NCI-H345 (cell line): ENCODE measurements at places on chromosomes 6 and 20.
A peak's percentile ranks its signal among the peaks of the same experiment; 100 is the strongest.

DNA sequence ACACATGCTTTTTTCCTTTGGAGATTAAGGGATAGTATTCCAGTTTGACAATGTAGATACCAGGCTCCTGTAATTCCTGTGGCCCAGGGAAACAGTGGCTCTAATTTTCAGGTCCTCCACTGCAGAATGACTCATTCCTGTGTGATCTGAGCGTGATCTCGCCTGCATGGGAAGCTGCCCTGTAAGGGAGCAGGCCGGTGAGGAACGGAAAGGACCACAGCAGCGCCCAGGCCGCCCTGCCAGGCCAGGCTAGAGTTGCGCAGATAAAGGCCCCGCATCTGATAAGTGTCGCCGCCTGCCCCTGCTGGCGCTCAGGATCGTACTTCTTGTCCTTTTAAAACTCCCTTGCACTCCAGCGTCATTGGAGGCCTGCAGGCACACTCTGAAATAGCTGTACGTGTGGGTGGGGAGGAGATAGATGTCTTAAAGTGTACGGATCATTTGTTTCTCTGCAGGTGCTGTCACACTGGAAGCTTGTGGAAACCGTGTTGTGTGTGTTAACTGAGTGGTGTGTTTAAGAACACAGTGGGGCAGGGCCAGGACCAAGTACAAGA is 60.7 kb downstream of the SYNJ2 start:
- DNase-seq: no peak

- DNase-seq: no peak
Observed at GRCh38 chr20:24768713-24769601, 180.1 kb upstream of the CST7 start.

GRCh38 chr6:106187424-106187982 is 101.4 kb downstream of the PRDM1 start:
- DNase-seq: no peak

DNA sequence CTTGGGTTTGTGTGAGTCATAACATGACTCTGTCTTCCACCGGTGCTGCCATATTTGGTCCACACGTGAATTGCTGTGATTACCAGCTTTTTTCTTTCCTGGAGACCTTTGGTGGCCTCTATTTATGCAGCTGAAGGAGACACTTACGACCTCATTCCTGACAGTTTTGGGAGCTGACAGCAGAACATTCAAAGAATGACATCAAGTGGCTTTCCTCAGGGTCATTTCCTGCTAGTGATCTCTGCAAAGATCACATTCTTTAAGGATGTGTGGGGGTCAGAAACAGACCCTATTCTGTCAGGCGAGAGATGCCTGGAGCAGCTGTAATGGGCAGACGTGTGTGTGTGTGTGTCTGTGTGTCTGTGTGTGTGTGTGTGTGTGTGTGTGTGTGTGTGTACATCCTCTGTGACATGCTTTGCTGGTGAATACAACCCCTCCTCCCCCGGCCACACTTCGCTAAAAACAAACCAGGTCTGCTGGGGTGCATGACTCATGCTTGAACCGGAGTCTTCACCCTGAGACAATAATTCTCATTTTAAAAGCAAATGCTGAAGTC is 115.6 kb downstream of the TMEM170B start:
- DNase-seq: no peak

DNA sequence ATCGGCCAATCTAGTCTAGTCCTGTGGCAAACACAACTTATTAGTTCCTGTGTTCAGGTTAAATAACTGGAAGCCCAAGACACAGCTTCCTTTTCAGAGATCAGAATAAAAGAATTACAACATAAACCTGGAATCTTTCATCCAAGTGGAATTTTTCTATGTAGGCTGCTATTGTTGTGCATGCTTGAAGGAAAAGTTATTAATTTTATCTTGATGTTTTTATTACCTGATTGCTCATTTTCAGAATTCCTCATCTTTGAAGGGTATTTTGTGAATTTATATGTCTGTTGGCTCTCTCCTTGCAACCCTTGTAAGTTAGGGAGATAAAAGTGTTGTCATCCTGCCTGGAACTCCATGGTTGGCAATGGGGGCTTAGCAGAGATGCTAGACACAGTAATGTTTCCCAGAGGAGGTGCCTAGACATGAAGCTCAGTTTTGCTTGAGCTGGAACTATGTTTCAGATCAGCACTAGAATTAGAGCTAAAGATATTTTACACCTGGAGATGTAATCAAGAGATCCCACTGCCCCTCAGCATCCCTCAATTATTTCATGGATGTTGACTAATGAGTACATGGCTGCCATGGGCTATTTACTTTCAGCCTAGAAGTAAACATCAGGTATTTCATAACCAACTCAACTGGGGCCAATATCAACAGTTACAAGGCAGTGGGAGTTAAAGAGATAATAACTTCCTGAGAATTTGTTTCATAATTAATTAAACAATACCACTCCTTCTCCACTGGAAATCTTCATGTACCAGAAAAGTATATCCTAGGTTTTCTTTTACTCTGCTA is 367.0 kb upstream of the MARCKS start:
- peak; percentile 8 for DNase-seq

- no peak for DNase-seq
Observed at GRCh38 chr20:40156600-40157317, 532.3 kb downstream of the MAFB start.

DNA sequence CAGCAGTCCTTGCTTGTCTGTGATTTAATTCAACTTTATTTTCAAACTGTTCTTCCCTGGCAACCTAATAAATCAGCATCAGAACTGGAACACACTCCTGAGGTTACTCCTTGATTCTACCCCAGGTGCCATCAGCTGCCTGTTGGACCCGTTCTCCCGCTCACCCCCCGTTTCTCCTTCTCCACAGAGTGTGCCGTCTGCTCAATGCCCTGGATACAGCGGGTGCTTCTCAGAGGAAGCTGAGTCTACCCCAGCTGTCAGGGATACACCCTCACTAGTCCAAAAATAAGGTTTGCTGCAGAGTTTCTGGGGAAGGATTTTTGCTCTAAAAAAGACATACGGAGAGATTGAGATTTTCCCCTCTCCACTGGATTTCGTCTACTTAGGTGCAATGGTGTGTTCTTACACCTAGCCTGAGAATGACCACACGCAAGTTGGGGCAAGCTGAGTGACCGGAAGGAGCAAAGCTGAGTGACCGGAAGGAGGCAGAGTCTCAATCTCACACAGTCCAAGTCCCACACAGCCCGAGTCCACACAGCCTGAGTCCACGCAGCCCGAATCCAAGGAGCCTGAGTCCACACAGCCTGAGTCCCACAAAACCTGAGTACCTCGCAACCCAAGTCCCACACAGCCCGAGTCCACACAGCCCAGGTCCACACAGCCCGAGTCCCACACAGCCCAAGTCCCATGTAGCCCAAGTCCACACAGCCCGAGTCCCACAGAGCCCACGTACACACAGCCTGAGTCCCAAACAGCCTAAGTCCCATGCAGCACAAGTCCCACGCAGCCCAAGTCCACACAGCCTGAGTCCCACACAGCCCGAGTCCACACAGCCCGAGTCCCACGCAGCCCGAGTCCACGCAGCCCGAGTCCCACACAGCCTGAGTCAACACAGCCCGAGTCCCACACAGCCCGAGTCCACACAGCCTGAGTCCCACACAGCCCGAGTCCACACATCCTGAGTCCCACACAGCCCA is 58.6 kb upstream of the DACT2 start:
- DNase-seq: peak; percentile 59

DNA sequence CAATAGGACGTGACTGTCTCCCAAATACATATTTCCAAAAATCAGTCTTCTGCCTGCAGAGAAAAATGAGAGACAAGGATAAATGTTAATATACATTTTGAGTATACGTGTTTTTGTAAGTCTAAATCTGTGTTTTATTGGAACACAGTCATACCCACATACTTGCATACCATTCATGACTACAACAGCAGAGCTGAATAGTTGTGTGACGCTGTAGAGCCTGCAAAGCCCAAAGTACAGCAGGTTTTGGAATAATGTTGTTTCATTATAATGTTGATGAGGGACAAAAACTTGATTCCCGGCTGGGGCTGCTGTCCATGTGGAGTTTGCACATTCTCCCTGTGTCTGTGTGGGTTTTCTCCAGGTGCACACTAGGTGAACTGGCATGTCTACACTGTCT is 23.8 kb upstream of the FBXO9 start:
- no peak for DNase-seq

- peak; percentile 27 for DNase-seq
Observed at GRCh38 chr6:111604259-111605099, 1.2 kb downstream of the TRAF3IP2 start.

DNA sequence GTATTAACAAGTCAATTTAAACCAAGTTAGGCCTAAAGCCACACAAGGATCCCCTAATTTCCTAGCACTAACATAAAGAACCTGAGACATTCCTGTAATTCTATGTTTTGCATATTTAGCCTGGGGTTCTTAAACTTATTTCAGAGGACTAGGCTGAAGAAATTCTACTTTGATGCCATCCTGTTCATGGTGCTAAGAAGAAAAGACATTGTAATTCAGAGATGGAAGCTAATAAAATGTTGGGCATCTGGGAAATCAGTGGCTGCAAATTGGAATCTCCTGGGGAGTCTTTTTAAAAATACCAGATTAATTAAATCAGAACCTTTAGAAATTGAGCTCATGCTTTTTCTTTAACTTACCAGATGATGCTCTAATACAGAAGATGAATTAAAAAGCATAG is 26.2 kb upstream of the IRAK1BP1 start:
- no peak for DNase-seq

DNA sequence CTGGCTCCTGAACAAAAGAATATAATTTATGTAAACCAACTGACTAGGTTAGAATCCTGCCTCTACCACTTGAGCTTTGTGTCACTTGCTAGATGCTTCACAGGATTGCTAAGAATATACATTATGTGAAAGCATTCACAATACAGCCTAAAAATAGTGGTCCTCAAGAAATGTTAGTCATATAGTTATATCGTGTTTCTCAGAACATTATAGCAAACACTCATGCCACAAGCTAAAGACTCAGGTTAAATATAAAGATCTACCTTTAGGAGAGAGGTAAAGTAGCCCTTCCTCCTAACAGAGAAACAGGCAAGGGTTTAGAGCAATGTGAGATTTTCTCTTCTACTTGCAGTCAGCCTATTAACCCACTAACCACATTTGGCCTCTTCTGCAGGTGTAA is 17.8 kb upstream of the ALDH8A1 start:
- no peak for DNase-seq

GRCh38 chr6:86937219-86938079 is at the start of gene HTR1E:
Gene HTR1E, plus strand, starts transcription at chr6:86937528. Its CDS starts 77,807 bp downstream, at chr6:87015335.
- DNase-seq: no peak

GRCh38 chr20:63043348-63044203 is 36.8 kb upstream of the BHLHE23 start:
- DNase-seq: no peak

GRCh38 chr6:30741063-30741779 is 1.3 kb downstream of the FLOT1 start:
- no peak for DNase-seq

DNA sequence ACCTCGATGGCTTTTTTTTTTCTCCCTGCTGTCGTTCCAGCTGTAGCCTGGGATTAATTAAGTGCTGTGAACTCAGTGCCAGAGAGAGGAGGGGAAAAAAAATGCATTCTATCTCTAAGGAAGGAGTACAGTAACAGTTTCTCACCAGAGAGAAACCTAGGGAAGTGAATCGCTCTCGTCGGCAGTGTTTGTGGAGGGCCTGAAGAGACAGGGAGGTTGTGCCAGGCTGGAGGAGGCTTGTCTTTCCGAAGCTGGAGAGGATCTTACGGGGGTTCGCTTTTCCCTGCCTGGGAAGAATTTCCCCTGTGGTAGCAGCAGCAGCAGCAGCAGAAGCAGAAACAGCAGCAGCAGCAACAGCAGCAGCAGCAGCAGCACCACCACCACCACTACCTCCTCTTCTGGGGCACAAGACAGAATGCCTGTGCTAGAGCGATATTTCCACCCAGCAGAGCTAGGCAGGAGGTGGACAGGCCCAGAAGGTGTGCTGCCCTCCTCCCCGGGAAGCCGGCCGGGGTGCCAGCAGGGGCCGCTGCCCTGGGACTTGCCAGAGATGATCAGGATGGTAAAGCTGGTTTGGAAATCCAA is 186.5 kb downstream of the PDE7B start:
- no peak for DNase-seq

DNA sequence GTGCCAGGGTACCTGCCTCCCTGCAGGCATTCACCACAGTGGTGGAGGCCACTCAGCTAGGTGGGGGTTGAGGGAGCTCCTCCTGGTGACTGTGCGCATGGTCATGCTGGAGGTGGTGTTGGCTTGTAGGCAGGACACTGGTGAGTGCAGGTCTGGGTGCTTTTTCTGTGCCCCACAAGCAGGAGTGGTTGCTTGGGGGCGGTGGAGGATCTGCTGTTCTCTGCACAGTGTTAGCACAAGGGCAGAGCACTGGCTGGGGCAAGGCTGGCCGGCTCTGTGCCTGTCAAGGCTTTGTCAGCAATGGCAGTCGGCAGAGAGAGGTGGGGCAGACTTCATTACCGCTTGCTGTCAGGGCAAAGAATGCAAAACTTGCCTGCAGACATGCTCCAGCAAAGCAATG is 632.1 kb upstream of the ID4 start:
- no peak for DNase-seq

DNA sequence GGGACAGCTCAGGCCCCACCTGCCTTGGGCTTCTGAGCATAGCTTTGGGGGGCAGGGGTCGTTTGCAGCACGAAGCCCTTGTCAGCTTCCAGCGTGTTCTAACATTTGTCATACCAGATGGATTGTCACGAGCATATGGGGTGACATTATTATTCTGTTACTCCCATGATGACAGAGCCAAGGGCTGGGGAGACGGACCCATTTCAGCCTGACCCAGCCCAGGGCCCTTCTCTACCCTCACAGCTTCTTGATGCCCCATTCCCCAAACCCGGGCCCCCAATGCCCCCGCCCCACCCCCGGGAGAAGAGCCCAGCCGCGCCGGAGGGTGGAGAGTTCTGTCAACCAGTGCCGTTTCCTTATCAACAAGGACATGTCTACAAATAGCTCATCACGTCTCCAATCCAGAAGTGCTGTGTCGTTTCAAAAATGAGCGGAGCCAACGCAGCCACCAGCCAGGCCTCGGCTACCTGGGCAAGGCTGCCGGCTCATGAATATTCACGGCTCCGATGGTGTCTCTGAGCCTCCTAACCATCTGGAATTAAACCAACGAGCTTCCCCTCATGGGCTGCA is 9.6 kb upstream of the CHRNA4 start:
- no peak for DNase-seq

DNA sequence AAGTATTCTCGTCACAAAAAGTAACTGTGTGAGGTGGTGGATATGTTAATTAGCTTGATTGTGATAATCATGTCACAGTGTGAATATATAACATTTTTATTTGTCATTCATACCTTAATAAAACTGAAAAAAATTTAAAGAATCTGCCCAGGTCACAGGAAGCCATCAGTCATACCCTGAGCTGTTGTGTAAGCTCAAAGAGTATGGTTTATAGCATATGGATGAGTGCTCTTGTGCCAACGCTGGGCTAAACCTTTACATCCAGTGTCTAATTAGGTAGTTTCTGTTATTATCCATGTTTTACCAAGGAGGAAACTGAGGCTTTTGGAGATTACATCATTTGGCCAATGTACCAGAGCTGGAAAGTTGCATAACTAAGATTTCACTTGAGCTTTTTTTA is 11.4 kb downstream of the PKIG start:
- no peak for DNase-seq

DNA sequence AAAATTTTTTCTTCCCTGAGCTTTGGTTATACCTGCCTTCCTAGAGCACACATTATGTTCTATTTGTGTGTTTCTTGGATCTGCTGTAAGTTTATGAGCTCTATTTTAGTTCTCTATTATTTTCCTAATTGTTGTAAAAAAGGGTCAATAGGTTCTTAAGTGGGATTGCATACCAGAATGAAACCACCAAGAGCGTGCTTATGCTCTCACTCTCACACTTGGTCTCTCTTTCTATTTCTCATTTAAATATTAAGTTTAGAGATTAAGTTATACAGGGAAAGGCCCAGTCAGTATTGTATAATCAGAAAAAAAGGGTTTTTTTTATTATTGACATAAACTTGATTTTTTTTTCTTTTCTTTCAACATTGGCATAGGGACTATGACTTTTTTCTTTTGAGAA is 96.8 kb downstream of the RIMS1 start:
- no peak for DNase-seq
